ENCODE measurements at places on chromosomes 1 and 21. TPM values are rescaled to one million over a fixed set of nuclear protein-coding genes. Genes with fewer than 3 reads are reported as not detected.

DNA sequence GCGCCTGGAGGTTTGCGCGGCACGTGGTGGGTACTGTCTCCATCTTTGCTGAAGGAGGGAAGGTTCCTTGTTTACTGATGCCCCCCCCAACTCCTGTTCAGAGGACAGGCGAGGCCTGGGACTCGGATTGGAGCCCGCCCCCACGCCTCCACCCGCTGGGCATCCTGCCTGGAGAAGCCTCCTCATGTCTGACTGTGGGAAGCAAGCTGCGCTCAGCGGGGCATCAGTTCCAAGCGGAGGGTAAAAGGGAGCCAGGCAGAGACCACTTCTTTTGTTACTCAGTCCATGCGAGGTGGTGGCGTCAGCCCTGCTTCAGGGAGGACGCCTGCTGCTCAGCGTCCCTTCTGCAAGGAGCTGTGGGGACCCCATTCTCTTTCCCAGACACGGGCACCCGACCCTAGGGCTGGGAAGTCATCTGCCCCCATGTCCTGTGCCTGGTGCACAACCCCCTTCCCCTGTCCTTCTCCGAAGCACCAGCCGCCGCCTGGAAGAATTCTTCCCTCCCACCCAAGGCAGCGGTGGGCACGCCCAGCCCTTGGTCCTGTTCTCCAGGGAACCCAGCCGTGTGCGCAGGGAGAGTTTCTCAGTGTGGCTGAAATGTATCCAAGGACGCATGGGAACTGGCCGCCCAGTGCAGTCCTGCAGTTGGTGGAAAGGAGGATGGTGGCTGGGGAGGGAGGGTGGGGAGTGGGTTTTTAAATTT, 414.0 kb downstream of the CAMTA1 start:
- DNase-seq: no peak

- DNase-seq: peak; percentile 64
Measured at GRCh38 chr1:72284348-72285073, 2.2 kb upstream of the NEGR1 start.

DCLRE1B gene
- total RNA-seq: 6.1 TPM

PBXIP1 gene
- total RNA-seq: 29.9 TPM

ITSN1 gene
- 89.1 TPM for total RNA-seq

CSRP1 gene
- total RNA-seq: 6.2 TPM

UBE2J2 gene
- 88.1 TPM for total RNA-seq

- no peak for DNase-seq
Measured at GRCh38 chr1:99646868-99647267, 955 bp downstream of the PALMD start.

BNIPL gene
- total RNA-seq: 1.4 TPM

DNA sequence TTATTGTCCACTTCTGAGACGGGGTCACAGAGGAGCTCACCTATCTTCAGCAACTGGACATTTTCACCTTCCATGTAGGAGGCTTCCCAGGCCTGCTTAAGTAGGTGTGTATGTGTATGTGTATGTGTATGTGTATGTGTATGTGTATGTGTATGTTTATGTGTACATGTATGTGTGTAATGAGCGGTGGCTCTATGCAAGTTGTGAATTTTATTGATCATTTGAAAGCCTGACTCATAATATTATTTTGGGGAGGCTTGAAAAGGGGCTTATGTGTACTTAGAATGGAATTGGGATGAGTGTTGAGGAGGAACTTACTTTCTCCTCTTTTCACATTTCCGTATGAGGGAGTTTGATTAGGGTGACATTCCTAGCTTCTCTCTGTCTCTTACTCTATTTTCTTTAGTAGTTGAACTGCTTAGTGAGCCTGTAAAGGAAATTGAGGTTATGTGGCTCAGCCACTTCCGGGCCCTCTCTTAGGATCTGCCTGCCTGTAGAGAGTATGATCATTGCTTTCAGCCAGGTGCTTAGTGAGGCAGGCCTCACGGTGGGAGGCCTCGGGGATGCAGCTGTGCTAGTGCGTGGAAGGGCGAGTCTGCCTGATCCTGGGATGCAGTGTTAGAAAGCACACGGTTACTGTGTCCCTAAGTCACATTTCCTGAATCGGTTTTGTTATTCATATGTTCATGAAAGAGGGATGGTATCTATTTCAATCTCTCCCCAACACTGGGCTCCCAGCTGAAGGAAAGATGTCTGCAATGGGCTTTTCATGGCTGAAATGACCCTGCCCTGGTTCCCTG, 61.0 kb downstream of the IER5 start:
- DNase-seq: no peak

DNA sequence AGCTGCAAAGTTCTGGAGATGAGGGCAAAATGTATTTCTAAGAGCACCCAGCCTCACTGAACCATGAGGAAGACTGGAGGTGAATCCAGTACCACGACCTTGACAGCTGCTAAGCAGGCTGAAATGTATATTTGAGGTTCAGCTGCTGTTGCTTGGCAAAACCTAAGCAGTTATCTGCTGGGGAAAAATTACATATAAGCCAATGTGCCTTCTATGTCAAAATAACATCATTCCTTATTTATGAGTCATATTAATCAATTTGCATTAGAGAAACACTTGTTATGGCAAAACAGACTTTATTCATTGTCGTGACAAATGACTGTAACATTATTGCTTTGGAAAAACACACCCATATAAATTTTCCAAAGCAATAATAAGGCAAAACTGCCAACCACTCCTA, 560.5 kb upstream of the NR5A2 start:
- no peak for DNase-seq

DCAF8 gene
- 146 TPM for total RNA-seq

DNA sequence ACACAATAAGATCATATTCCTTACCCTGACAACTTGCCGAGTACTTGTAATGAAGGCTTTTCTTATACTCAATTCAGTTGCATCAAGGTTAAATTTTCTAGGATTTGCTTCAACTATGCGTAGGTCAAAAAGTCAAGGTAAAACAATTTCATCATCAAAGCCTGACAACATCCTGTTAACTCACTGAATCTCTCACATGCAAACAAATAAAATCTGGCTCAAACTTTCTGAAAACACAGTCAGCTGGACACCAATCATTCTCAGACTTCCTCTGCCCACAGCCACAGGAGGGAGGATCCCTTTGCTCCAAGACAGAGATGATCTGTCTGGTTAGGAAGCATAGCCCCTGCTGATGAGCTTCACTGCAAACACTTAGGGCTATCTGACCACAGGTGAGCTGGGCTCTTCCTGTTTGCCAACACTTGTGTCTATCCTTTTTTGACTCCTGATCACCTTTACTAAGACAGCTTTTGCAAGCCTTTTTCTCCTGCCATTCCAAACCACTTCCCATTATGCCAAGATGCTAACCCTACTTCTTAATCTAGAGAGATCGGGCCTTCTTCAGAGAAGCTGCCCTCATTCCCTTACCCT, 20.0 kb downstream of the STX6 start:
- no peak for DNase-seq

DNA sequence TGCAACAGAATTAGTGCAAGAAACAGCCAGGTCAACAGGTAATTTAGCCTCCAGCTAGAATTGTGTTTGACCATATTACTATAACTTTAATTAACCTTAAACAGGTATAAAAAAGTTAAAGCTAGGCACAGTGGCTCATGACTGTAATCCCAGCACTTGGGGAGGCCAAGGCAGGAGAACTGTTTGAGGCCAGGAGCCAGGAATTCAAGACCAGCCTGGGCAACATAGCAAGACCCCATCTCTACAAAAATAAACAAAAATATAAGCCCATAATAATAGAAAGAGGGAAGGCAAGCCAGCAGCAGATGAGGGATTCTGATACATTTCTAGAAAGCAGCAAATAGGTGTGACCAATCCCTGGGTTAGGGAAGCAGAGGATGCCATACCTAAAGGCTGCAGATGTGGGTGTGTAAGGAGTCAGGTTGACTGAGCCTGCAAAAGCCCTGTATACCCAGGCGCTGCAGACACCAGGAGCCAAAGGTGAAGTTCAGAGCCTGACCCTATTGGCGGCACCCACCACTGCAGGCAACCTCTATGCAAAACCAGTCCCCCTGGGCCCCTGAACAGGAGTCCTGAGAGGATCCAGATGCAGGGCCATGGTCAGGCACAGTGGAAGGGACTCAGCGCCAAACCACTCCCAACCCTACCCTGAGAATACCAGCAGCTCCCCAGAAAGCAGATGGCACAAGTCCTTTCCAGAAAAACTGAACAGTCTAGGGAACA, 19.3 kb upstream of the LSS start:
- no peak for DNase-seq

- DNase-seq: no peak
Measured at GRCh38 chr1:229704157-229704556, 78.1 kb downstream of the URB2 start.

DUSP23 gene
- total RNA-seq: 11.6 TPM

DNA sequence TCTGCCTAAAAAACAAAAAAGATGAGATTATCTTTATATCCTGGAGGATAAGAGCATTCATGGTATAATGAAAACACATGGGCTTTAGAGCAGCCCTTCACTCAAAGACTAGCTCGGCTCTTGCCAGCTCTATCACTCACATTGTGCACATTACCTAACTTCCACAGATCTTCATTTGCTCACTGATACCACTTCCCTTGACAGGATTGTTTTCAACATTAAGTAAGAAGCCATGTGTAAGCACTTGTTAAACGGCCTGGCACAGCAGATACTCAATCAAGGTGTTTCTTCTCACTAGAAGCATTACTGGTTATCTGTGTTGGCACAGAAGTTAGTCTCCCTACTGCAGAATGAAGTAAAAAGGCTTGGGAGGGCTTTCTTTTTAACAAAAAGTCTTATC, 18.7 kb downstream of the LPGAT1 start:
- DNase-seq: no peak

LCE3D gene
- not detected for total RNA-seq

DNA sequence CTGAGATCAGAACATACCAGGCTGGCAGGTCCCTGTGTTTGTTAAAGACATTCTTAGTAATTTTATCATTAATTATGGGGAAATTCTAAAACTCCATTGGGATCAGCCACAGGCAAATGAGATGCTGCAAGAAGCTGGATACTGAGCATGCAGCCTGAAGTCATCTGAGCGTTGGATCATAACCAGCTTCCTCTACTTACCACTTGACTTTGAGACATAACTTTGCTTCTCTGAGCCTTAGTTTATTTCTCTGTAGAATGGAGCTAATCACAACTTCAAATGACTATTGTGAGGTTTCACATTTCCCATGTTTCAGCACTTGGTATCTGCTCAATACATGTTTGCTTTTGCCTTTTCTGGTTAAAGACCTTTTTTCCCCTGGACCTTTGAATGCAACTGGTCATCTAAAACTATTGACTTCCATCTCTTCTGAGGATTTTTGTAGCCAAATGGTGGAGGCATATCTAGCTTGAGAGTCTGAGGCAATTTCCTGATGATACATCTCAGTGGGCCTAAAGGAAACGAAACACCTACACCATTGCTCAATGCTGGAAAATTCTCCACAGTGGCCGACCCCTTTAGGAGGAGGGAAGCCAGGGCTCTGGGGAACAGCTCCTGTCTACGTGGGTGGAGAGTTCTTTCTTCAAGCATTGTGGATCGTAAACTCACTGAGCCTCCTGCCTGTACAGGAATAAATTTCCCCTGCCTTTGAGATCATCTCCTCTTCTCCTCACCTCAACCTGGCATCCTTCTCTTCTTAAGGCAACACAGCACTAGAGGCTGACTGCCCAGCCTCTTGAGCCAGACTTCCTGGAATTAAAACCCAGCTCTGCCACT, 109.1 kb upstream of the HOOK1 start:
- no peak for DNase-seq

- DNase-seq: no peak
Measured at GRCh38 chr1:2198571-2198970, 4.0 kb upstream of the FAAP20 start.

GNG12 gene
- total RNA-seq: 1.3 TPM

DNA sequence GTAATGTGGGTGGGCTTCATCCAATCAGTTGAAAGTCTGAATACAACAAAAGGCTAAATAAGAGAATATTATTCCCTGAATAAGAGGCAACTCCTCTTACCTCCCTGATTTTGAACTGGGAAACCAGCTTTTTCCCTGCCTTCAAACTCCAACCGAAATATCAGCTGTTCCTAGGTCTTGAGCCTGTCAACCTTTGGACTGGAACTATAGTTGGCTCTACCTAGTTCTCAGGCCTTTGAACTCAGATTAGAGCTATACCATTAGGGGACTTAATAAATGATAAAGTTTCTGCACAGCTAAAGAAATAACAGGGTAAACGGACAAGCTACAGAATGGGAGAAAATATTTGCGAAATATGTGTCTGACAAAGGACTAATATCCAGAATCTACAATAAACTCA, 43.8 kb upstream of the BEND5 start:
- no peak for DNase-seq

POU3F1 gene
- total RNA-seq: 9.3 TPM

FABP3 gene
- 148 TPM for total RNA-seq

Measured in glutamatergic neuron (in vitro differentiated cells).